NCI-H1694 treated with DMSO at 0.1 percent for 48 hours (cell line): ENCODE measurements at places on chromosomes 12 and 14.

DNA sequence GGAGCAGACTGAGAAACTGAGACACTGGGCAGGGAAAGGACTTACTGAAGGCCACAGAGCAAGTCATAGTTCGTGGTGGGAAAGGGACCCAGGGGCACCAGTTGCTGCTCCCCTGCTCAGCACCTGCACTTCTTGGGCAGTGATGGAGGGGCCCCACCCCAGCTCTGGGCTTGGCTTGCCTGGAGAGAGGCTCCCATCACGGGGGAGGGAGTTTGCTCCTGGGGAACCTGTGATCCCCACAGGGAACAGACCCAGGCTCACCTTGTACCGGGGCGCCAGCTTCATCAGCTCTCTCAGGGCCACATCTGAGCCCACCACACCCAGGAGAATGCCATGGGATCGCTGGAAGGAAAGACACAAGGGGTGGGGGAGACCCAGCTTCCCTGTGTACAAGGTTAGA lies 39.8 kb downstream of the CACNA2D4 start:
- no peak for DNase-seq

- DNase-seq = no peak
Observed at GRCh38 chr14:31745741-31746140, 184.5 kb downstream of the NUBPL start.

- DNase-seq = no peak
Observed at GRCh38 chr12:50032854-50033581, 7.7 kb upstream of the RACGAP1 start.

DNA sequence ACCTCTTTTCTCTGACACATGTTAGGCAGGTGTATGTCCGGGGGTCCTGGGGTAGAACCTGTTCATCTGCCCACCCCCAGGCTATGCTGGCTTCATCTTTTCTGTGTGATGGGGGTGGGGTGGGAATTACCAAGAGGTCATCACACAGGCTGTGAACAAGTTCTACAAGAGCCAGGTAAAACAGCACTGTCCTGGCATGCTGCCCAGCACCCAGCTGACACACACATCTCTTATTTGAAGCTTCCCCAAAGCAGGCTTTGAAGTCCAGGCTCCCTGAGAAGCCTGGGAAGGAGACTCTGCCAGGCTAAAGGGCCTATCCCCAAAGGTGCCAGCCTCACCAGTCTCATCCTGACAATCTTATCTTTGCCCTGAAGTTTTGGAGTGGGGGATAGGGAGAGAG lies 141.1 kb downstream of the ALG10 start:
- no peak for DNase-seq

DNA sequence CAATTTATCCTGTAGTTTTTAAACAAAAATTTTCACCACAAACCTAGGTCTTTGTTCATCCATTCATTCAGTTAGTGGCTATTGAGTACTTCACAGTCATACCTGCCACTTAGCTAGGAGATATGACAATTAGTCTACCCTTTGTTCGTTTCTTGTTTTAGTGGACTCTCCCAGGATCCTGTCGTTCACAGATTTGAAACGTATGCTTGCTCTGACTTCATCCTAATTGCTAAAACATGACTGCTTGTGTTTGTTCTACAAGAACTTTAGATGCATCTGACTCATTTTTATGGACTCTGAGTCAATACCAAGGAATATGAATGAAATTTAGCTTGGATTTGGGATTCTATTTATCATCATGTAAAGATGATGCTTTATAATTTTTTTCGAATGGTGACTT lies 69.5 kb downstream of the TBC1D30 start:
- no peak for DNase-seq

DNA sequence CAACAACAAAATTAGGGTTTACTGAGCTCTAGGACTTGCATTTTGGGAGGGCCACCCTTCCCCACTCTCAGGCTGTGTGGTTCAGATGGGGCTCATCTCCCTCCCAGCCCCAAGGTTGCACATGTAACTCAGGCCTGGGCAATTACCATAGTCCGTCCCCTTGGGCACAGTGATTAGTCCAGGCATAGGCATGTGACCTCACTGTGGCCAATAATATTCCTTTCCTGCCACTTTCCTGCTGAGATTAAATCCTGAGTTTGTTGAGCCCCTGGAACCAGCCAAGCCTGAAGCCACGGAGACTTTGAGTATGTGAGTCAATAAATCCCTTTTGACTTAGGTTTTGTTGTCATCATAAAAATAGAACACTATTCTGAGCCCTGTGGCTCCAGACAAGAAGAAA lies 113.0 kb downstream of the AACS start:
- DNase-seq = no peak

- DNase-seq = no peak
Observed at GRCh38 chr12:46386877-46387629, 14.5 kb upstream of the SLC38A2 start.

GRCh38 chr12:82874945-82875344 lies 188.2 kb downstream of the TMTC2 start:
- DNase-seq = peak; percentile 87

- no peak for DNase-seq
Observed at GRCh38 chr12:123723011-123723410, 10.9 kb downstream of the ATP6V0A2 start.

- no peak for DNase-seq
Observed at GRCh38 chr14:94588311-94588710, 7.1 kb downstream of the SERPINA5 start.

GRCh38 chr12:111600205-111600642 lies 1.1 kb upstream of the ATXN2 start:
- DNase-seq = no peak

GRCh38 chr14:82422230-82422629 lies 888.6 kb upstream of the SEL1L start:
- DNase-seq = peak; percentile 52
